GM13977 (cell line): ENCODE measurements at places on chromosomes 11 and 22.

- peak; percentile 90 for DNase-seq
These were observed at the start of gene VEGFB for GRCh38 chr11:64233913-64234586. Gene VEGFB, plus strand, starts transcription at chr11:64234584. Its CDS starts 250 bp downstream, at chr11:64234834.

DNA sequence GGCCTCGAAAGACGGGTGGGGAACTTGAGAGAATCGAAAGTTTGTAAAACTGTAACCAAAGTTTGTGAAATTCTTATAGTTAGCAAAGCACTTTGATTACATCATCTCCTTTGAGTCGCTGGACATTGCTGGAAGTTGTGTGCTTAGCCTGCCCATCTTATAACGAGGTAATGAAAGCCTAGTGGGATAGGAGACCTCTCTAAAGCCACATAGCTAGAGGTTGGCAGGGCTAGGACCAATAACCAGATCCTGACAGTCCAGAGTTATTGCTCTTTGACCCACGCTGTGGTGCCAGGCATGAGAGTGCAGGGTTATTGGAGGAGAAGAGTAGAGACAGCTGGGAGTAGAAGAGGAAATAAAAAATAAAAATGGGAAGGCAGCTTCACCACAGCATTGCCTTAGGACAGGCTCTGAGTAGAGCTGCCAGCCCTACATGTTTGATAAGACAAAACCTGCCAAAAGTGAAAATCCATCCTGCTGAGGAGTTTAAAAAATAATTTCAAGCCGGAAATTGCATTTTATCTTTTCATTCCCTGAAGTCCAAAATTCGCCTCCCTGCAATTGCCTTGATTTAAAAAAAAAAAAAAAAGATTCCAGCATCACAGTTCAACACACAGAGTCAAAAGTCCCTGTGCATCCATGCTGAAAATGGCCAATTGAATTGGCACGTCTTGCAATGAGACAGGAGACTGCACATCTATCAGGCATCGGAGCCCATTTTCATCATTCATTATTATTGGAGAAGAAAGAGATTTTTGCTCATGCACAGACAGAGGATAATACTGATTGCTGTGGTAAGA, 225.5 kb upstream of the POU2AF2 start:
- DNase-seq = no peak

DNA sequence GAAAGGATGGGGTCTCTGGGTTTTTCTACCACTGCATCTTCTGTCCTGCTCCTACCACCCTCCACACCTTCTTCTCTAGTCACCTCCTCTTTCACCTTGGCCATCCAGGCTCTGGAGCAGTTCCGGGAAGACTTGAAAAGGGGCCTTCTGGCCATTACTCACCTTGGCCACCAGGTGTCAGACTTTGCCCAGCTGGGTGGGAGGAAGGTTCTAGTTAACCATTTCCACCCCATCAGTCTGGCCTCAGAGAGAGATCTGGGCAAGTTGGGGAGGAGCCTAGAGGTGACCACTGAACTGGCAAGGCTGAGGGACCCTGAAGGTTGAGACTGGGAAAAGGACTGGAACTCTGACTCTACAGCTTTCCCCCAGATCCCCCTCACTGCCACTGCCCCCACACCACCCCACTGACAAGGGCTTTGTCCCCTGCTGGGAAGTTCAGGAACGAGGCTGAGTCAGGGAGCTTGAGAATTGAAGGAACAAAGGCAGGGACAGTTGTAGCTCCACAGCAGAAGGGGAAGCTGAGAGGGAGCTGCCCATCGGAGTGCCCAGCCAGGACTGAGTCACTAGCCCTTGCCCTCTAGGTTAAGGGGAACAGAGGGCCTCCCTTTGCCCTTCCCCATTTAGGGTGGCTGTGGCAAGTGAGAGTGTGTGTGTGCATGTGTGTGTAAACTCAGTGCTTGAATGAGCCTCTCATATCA, 3.7 kb upstream of the POLD4 start:
- peak; percentile 81 for DNase-seq

DNA sequence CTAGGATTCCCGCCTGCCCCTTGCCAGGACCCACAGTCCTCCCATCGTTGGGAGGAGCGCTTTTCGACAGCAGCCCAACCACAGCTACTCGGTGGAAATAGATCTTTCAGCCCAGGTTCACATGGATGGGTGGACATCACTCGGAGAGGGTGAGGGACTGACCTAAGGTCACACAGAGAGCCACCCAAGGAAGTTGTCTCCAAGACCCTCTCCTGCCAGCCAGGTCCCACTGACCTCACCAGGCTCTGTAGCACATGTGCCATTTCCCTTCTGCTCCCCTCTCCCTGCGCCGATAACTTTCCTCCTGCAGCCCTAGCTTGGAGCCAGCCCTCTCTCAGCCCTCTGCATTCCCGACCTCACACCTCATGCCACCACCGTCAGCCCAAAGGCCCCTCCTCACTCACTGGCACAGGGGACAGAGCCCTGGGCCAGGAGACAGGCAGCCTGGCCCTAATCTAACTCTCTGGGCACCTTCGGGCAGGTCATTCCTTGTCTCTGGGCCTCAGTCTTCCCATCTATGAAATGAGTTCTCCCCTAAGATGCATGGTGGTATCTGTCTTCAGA, 4.7 kb downstream of the KCNJ4 start:
- no peak for DNase-seq

DNA sequence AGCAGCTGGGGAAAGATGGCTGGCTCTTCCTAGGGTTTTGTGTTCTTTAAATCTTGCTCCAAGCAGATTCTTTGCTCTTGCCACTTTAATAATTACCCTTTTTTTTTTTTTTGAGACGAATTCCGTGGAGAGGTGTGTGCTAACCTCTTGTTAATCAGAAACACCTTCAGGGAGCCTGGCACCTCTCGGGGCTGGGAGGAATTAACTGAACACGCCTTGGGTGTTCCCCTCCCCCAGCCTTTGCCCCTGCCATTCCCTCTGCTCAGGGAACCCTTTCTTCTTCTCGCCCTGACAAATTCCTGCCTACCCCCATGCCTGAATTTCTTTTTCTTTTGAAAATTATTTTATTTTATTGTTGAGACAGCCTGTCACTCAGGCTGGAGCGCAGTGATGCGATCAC, 17.5 kb downstream of the TMPRSS6 start:
- DNase-seq = no peak

- DNase-seq = no peak
These were observed 33.2 kb upstream of the PAX6 start for GRCh38 chr11:31844351-31844750.
